ENCODE measurements at places on chromosomes 2 and 18.

- no peak for DNase-seq
Observed at GRCh38 chr2:217365656-217366055, 505.8 kb upstream of the TNP1 start.

GRCh38 chr18:62512996-62513395 is 9.8 kb upstream of the ZCCHC2 start:
- DNase-seq = no peak

DNA sequence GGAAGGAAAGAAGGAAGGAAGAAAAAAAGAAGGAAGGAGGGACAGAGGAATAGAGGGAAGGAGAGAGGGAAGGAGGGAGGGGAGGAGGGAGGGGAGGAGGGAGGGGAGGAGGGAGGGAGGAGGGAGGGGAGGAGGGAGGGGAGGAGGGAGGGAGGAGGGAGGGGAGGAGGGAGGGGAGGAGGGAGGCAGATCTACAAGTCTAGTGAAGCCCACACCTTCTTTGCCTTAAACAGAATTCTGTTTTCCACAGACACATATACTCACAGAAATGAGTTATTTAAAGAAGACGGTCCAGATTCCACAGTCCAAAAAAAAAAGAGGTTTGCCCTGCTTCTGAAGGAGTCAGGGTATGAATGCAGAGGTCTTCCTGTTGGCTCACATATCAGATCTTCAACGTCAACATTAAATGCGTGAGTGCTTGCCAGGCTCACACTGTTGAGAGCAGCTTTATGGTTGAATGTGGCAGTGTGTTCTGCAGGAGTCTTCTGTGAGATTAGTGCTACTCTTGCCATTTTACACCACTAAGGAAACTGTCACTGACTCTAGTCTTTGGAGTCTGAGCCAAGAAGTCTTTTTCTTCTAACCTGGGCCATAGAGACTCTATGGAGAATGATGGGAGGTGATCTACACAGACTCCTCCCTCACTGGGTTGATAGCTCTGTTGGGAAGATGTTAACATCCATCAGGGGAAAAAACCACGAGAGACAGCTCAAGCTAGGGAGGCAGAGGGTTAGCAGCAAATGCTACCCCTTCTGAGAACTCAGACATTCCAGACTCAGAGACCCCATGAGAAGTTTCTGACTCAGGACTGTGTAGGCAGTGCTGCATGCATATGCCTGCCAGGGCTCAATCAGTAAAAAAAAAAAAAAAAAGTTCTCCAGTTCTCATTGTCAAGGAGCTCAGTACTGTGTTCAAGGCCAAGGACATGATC is 23.3 kb downstream of the PAX8 start:
- no peak for DNase-seq

- no peak for DNase-seq
Observed at GRCh38 chr2:181896286-181896685, 4.8 kb downstream of the ITPRID2 start.

DNA sequence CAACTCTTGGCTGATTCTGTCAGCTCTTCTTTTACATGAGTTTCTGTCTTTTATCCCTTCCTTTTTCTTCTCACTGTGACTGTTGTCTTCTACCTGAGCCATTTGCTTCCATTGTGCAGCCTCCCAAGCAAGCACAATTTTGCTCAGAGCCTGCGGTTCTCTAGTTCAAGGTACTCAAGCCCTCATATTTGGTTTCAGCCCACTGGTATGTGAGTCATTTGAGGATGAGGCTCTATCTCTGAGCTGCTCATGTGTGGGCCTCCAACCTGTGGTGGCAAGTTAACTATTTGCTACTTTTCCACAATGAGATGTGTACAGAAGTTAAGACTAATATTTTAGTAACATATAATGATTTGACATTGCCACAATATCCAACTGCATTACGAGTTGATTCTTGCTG is 183.0 kb downstream of the PHLPP1 start:
- no peak for DNase-seq

GRCh38 chr2:10372203-10372861 is 69.6 kb downstream of the HPCAL1 start:
- no peak for DNase-seq
